ENCODE measurements at places on chromosomes 11 and 22.

DNA sequence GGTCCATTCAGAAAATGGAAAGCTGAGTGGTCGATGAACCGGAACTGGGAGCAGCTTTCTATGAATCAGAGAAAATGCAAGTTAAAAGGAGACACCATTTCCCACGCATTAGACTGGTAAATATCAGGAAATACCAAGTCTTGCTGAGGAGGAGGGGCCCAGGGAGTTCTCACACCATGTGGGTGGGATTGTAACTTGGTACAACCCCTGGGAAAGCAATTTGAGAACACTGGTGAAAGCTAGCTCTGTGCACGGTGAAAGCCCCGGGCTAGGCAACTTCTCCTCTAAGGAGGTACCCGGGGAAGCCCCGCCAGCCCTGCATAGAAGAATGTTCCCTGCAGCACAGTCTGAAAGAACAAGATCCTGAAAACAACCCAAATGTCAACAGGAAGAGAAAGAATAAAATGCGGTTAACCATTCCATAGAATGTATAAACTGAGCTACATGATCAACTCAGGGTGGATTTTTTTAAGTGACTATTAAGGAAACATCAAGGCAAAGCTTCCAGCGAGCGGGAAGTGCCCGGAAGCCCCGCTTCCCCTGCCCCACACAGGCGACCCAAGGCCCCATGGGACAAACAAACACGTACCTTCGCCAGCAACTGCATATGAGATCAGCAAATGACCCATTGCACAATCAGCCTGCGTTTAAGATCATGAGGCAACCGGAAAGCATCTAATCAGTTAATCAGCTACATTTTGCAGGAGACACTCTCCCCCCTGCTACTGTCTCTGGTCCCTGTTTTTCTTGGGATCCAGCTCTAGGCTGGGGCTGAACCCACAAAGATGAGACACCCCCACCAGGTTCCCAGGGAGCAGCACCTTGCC, 11.3 kb downstream of the SHANK2 start:
- peak; percentile 86 for DNase-seq

DNA sequence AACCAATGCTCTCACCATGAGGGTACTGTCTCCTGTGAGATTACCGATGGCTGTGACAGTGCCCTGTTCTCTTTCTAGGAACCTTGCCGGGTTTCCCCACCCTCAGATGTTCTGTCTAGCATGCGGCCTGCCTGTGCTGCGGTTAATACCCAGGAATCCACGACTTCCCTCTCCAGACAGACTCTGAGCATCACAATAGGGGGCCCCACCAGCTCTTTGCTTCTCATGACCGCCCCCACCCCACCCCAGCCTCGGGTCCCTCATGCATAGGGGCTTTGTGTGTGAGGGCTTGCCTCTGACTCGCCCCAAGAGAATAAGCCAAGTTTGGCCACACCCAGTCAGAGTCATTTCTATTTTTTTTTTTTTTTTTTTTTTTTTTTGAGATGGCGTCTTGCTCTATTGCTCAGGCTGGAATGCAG, 10.3 kb downstream of the PARVG start:
- DNase-seq = no peak

DNA sequence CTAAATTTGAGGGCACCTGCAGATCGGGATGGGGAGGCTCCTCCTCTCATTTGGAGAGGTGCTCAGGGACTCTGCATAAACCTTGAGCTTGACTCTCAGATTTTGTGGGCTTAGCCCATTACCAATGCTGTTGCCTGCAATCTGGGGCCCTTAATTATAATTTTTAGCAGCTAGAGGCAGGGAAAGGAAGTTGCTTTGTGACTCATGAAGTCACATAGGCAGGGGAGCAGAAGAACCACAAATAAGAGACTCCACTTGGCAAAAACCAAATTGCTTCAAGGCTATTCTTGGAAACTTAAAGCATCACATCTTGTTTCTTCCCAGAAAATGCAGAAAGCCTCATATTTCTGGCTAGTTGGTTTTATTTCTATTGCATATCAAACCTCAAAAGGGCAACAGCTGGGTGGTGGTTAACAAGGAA, 46.9 kb downstream of the MICAL2 start:
- DNase-seq = no peak

- no peak for DNase-seq
These were observed 131.0 kb downstream of the MORC2 start for GRCh38 chr22:30837531-30837930.

DNA sequence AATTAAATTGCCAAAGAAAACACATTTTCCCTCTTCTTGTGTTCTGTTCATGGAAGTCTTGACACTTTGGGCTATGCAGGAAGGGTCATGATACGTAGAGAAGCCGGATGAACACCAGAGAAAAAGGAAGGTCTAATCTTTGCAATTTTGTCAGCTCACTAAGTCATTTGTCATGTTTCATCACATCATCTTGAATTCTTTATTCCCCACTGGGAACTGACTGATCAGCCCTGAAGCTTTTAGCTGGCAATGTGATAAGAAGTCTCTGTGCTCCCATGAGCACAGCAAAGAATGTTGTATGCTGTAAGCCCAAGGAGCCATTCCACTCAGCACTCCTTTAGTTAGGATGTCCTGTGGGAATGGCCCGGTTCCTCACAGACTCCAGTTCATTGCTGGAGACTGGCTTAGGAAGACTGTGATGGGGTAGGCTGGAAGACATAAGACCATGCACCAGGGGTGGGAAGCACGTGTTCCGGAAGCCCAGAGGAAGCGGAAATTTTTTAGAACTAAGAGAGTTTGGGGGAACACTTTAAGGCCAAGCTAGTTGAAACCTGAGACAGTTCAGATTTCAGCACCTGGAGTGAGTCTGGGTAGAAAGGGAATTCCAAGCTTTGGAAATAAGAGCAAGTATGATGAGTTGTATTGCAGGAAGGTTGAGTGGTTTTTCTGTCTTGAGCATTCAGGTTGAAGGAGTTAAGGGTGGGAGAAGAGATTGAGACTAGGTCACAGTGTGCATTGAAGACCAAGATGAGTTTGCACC, 306.7 kb upstream of the MTNR1B start:
- DNase-seq = no peak

DNA sequence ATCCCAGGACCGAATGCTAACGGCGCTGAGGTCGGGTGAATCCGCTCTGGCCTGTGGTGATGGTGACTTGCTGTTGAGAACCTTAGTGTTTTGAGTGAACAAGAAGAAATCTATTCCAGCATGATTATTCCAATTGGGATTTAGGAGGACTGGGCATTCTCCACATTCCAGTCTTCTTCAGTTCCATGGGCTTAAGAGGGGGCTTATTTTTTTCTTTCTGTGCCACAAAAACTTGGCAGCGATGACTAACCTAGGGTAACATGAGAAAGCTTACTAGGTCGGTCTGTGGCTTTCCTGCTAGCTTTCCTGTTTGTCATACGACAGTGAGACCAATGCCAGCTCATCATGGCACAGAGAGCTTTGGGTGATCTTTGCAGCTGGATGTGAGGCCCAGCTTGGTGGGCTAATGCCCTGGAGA, 62.9 kb upstream of the ATXN10 start:
- DNase-seq = peak; percentile 29

- no peak for DNase-seq
These were observed 21.7 kb downstream of the PTPN5 start for GRCh38 chr11:18769802-18770456.

- no peak for DNase-seq
These were observed 397 bp downstream of the OR52N2 start for GRCh38 chr11:5809122-5809519.

DNA sequence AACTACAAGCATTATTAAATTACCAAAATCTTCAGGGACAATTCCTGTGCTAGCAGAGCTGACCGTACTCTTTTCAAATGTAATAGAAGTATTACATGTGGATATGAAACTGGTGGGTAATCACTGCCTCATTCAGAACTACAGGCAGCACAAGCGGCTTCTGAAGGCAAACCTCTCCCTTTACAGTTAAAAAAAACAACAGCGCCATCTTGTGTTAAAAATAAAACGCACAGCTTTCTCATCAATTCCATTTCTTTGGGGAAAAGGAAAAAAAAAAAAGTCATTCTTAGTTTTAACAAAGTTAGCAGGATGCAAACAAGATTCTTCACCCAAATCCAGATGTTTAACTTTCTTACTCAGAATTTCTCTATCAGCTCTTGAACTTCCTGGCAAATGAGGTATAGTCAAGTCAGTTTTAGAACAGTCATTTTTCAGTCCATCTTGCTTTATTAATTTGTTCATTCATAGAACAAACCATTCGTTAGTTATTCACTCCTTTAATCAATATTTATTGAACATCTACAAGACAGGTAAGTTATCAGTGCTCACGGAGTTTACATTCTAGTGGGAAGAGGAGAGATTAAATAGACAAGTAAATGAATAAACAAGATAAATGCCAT, 331.8 kb upstream of the MPPED2 start:
- DNase-seq = peak; percentile 33

- DNase-seq = no peak
These were observed 17.0 kb upstream of the MMP12 start for GRCh38 chr11:102891736-102892135.

DNA sequence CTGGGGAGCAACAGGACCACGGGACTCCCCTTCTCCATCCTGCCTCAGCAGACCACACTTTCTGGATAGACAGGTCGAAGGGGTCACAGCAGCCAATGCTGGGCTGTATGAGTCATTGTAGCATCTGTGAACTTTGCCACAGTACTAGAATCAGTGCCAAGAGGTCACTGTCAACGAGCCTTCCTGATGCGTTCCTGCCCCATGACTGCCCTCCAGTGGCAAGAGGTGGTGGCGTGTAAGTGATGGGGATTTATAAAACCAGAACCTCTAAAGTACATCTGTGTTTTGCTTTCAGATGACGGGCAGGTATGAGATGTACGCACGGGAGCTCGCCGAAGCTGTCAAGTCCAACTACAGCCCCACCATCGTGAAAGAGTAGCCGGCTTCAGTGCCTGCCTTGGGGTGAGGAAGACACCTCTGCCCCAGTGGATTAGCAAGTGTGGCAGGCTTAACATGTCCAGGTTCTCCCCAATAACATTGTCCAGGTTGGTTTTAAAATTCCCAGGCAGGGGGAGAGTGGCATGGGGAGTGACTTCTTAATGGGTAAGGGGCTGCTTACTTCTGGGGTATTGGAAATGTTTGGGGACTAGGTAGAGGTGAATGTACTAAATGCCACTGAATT, 29.4 kb downstream of the GUCD1 start:
- DNase-seq = peak; percentile 2

DNA sequence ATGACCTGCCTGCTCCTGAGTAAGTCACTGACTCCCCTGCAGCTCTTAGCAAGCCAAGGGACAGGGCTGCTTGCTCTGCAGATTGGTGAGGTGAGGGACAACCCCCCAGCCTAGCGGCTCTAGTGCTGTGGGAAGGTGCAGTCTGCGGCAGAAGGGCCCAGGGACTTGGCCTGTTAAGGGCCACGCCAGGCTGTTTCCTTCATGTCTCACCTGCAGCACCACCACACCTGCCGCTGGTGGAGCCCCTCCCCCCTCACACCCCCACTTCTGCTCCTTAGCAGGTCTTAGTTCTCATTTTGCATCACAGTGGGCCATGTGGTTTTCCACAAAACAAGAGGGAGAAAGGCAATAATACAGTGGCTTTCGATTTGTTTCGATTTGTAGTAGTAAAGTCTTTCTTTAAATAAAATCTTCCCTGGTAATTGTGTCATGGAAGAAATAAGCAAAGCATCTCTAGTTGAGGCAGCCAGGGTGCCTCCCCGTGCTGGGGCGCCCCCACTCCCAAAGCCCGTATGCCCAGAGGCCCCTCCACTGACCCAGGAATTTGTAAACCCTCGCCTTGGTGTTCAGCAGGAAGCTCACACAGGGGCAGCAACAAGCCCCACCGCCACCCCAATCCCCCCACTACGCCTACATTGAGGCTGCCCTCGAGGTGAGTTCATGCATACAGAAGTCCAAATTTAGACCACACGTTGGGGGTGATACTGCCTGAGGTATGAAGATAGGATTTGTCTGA, 86.5 kb upstream of the CLDN5 start:
- DNase-seq = no peak

DNA sequence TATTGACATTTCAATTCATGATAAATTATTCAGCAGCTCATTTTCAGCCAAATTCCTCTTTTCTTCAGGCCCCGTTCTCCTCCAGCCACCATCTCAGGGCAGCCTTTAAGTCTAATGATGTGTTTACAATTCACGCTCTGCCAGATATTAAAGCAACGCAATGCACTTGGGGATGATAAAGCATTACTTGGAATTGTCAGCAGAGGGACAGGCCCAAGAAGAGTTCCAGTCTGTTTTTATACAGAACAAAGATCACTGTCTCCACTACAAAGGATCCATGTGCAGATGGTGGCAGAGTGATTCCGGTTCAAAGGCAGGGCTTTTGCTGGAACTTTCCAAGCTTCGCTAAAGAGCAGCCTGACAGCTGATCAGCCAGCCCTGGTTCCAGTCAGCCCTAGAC, 13.6 kb upstream of the GALNT18 start:
- DNase-seq = no peak

DNA sequence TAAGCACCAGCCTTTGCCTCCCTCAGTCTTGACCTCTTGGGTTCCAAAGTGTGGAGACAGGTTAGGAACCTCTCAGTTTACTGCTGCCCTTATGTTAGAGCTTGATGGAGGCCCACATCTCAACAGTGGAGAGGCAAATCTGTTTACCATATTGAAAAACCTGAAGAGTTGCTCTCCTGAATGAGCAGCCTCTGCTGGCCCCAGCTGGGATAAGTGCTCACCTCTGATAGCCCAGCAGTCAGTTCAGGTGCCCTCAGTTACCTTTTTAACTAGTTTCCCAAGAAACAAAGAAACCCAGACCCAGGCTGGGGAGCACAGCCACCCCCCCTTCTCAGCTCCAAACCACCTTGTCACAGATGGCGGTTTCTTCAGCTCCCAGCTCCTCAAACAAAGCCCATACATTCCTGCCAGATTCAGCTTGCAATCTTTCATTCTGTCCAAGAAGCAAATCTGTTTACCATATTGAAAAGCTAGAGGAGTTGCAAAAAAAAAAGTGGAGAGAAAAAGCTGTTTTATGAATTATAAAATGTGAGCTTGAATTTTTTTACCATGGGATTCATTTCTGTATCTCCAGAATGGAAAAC, 57.2 kb downstream of the PPFIBP2 start:
- no peak for DNase-seq

DNA sequence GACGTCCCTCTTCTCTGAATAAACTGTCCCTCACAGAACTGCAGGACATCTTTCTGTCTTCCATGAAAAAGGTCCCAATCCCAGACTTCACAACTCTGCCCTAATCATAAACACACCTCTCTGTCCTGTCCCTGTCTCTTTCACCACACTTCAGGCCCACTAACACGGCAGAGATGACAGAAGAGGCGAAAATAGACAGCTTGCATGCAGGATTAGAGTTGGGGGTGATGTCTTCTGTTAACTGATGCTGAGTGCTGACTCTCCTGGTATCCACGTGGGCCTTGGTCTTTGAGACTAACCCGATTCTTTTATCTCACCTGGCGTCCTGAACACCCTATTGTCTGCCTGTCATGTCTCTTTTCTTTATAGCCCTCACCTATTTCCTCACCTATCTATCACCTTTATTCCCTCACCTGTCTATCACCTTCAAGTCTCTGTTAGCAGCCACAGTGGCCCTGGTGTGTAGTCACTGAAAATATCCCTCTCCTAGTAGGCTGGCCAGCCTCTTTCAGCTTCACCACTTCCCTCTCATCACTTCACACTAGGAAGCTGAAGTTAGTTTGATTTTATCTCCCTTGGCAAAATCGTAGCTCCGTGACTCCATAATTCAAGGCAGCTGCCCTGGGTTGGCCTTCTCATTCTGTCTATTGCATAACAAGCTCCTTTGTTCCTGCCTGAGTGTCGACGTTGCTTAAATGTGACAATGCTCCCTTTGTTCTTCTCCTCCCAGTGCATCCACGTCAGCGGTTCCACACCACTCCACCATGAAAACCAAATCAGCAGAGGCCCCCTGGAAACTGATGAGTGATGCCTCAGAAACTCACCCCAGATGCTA, 30.6 kb upstream of the DRD2 start:
- no peak for DNase-seq

GRCh38 chr11:118046964-118047700, 29.7 kb upstream of the TMPRSS4 start:
- DNase-seq = no peak

- DNase-seq = no peak
These were observed 67.4 kb upstream of the PRDM11 start for GRCh38 chr11:45079075-45079444.
